ENCODE measurements at places on chromosomes 6 and 20.

DNA sequence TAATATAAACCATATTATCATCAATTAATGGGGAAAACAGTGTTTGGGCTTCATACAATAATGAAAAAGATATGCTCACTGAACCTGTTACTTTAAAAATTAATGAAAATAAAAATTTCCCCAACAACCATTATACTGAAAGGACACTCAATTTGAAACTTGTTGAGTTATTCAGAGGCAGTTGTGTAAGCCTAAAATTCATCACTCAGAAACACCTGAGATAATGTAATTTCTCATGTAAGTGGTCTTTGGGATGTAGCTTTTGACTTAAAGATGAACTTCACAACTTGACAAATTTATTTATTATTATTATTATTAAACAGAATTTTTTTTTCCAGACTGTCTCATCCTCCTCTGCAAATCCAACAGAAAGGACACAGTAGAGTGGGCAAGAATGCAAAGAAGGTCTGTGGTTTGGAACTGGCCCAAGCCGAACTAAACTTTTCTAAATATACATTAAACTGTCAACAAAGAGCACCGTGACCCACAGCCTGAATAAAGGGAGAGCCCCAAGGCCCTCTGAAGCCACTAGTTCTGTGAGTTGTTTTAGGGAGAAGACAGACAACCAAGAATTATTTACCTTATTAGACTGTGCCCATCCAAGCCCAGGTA is 32.2 kb upstream of the HEY2 start:
- DNase-seq = no peak

- no peak for DNase-seq
These were observed 123.9 kb upstream of the BACH2 start for GRCh38 chr6:90420500-90420899.

DNA sequence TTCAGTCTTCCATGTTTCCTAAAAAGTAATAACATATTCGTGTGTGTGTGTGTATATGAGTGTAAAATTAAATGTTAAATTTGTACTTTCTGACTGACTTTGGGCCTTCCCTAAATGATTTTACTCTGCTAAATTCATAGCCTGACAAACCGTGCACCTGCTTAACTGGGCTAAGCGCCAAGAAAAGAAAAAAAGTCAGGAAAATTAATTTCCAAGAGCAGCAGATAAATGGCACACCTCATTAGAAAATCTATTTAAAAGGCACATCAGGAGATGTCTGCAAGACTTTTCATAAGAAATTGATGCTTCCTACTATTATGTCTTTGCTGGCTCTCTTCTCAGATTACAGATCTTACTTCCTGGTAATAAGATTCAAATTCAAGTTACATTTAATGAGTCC is 72.4 kb downstream of the TRDN start:
- DNase-seq = no peak

- no peak for DNase-seq
These were observed 41.6 kb upstream of the FOXP4 start for GRCh38 chr6:41504466-41505121.

DNA sequence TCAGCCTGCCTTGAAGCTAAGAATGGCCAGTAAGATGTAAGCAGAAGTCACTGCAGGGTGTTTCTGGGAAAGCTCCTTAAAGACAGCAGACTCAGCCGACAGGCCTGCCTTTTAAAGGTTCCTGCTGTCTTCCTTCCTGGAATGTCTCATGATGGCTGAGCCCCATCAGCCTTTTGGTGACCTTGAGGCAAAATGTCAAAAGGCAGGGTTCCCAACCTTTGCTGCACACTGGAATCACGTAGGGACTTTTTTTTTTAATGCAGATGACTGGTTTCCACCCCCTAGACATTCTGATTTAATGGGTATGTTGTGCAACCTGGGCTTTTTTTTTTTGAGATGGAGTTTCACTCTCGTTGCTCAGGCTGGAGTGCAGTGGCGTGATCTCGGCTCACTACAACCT is 11.6 kb downstream of the MDGA1 start:
- DNase-seq = no peak

- no peak for DNase-seq
These were observed 42.3 kb upstream of the LRFN2 start for GRCh38 chr6:40629463-40629862.

- no peak for DNase-seq
These were observed 108.8 kb upstream of the JARID2 start for GRCh38 chr6:15137086-15137485.

GRCh38 chr6:6749702-6750491 is 161.4 kb downstream of the LY86 start:
- DNase-seq = no peak

DNA sequence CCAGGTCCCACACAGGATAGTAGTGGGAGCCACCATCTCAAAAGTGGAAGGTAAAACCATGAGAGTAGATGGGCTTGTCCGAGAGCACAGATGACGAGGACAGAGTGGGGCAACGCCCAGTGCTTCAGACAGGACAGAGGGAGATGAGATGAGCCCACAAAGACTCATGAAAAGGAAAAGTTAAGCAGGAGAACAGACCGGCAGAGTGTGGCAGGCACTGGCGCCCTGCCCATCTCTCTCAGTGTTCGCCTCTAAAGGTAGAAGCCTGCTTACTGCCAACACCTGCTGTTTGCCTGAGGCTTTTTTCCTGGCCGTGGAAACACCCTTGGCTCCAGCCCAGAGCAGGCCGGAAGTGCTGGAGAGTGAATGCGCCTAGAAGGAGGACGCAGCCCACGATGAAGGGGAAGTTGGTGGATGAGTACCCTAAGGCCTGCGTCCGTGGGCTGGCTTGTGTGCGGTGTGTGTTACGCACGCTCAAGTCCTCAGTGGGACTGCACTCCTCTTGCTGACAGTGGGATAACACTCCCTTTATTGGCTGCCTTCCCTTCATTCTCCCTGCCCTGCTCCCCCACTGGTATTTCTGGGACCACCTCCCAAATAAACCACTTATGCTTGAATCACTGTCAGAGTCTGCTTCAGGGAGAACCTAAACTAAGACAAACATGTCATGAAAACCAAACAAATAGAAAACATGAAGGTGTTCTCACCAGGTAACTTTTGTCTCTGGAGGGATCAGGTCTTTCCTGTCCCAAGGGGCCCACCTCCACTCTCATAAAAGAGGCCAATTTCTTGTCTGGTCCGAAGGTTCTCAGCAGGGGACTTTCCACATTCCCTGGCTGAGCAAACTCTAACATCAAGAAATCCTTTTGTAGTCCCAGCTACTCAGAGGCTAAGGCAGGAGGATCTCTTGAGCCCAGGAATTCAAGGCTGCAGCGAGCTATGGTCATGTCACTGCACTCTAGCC is 9.1 kb upstream of the FOXP4 start:
- DNase-seq = no peak

DNA sequence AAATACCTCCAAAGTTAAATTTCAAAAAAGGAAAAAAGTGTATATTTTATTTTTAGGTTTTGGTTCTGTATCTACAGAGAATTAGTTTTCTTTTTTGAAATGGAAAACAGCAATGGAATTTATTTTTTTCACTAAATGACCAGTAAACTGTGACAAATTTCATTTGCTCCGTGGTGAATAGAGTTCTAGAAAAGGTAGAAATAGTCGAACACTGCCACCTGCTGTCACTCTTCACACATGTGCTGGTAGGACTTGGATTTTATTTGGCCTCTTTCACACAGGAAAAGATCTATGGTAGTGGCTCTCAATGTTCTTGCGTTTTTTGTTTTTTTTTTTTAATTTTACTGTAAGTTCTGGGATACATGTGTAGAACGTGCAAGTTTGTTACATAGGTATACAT is 312.5 kb downstream of the EYA4 start:
- DNase-seq = no peak

DNA sequence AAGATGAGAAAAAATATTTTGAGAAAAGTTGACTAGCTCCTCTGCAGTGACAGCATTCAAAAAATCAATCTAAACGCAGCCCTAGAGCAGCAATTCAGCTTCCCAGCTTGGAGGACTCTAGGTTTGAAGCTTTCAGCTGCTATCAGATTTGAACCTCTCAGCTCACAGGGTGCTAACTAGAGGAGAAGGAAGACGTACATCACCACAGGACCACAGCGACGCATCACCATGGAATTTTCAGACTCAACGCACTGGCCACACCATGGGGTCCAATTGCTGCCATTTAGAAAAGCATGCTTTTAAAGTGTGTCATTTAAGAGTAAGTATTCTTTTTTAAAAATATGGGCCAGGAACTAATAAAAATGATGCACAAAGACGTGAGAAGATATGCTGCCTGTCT is 45.0 kb upstream of the FUCA2 start:
- DNase-seq = no peak

DNA sequence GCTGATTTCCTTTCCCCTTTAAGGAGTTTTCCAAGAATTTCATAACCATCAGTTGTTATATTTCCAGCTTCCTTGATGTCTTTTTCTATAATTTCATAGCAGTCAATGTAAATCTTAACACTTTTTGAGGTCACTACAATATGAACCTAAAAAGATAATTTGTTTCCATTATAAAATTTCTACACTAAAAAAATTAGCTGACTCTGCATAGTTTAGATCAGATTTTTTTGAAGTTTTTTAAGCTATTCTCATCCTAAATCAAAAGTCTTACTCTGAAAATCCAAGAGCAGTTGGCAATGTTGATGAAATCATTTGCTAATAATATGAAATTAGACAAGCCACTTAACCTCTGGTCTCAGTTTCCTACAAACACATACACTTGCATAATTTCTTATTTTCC is 96.8 kb downstream of the COL12A1 start:
- DNase-seq = no peak

GRCh38 chr6:152952866-152953509 is 29.9 kb downstream of the FBXO5 start:
- no peak for DNase-seq

DNA sequence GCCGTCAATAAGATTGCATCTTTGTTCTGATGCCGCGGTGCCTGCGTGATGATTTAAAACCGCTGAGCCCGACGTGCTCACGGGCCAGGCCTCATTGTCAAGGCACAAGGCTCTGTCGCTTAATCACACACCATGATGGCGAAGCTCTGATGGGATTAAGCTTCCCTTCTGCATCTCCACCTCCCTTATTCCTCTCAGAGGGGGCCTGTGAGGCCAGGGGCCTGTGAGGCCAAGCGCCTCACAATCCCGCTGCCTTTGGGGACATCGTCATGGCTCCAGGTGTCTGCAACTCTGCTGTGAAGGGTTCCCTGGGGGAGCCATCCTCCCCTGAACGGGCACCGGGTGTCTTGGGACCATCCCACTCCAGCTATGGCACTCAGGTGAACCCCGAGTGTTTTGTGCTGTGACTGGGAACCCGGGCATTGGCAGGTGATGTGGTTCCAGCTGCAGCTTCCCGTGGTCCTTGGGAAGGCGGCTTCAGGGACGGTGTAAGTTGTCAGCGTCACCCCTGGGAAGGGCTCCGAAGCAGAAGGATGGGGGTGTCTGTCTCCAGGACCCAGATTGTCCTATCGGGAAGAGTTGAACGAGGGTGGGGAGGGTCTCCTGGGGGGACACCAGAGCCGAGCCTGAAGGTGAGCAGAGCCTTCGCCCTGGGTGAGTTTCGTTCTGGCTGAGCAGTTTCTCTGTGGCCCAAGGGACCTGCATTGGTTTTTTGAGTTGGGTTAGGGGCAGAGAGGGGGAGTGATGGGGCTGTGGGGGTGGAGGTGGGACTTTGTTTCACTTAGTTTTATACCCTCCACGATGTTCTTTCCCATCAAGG is 18.0 kb upstream of the BHLHE23 start:
- DNase-seq = no peak

GRCh38 chr6:7897461-7898192 is 13.0 kb downstream of the TXNDC5 start:
- no peak for DNase-seq

GRCh38 chr6:14734416-14735340 is 511.2 kb upstream of the JARID2 start:
- DNase-seq = no peak

DNA sequence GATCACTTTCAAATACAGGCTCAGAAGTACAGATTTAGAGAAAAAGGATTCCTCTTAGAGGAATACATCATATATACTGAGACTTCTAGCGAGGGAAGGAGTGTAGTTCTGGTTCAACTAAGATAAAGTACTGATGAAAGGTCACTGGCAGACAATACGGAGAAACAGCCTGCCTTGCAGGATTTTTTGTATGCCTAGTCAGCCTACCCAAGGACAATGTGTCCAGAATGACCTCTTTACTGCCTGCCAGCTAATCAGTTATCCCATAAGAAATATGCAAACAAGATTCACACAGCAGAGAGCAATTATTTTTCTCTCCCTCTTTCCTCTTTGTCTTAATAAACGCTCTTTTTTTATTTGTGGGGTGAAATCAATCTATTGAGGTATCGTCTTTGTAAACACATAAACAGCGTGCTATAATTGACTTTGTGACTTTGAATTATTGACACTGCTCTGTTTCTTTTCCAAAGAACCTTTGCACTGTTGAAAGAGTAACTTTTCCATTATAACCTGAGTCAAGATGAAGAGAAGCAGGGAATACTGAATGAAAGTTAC is 1.4 kb upstream of the TSPYL4 start:
- DNase-seq = no peak

DNA sequence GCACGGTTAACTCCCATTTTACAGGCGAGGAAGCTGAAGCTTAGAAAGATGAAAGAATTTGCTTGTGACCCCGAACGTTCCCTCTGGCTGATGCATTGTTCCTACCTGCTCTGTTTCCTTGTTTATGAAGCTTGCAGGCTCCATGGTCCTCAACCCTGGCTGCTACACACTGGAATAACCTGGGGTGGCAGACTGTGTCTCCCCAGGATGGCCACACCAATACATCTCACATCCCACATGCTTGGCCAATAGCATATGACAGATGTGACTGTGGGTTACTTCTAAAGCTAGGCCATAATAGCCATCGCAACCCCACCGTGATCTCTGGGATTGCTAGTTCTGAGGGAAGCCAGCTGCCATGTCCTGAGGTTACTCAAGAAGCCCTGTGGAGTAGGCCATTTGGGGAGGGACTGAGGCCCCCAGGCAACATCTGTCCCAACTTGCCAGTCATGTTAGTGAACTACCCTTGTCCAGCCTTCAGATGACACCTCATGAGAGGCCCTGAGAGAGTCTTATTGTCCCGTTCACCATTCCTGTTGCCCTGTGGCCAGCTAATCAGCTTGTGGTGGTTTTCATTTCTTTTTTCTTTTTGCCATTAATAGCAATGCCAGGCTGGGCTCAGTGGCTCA is 6.7 kb upstream of the FAM110A start:
- no peak for DNase-seq

DNA sequence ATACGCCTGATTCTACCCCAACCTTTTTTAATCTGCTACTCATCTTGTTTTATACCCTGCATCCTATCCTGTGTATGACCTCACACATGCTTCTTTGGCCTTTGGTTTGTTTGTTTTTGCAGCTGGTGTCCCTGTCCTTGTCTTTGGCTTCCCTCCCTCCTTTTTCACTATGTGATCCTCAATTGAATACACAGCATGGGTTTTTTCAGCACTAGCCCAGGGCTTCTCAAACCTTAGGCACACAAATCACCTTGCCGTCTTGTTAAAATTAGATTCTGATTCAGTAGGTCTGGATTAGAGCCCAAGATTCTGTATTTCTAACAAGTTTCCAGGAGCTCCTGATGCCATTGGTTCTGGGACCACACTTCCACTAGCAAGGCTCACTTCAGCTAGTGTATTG is 321.5 kb upstream of the MAN1A1 start:
- no peak for DNase-seq

DNA sequence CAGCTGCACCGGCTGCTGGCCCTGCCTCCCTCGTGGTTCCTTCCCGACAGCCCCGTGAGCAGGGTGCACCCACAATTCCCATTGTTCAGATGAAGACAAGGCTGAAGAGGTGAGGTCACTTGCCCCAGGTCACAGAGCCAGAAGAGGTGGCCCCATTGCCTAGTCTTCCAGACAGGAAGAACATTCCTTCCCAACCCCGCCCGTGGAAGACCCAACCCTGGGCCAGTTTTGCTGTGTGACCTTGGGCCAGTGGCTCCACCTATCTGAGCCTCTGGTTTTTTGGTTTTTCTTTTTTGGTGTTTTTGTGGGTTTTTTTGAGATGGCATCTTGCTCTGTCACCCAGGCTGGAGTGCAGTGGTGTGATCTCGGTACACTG is 61.7 kb downstream of the RIPOR3 start:
- no peak for DNase-seq
